Naive B cell (primary cell): ENCODE measurements at places on chromosomes 7 and 10.

DNA sequence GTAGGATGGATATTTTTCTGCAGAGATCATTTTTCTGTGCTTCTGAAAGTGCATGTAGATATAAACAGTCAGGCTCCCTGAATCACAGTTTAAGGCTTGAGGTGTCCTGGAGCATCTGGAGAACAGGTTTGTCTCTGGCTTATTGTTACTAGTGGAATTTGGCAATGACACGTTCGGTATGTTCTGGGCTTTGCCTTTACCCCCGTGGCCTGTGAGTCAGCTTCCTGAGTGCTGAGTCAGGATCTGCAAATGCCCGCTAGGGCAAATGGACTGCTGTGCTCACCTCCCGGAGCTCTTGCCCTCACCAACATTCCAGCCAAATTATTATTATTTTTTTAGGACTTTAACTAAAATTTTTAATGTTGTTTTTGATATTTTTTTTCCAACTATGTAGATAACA lies 192.5 kb upstream of the PRSS1 start:
- no peak for DNase-seq

DNA sequence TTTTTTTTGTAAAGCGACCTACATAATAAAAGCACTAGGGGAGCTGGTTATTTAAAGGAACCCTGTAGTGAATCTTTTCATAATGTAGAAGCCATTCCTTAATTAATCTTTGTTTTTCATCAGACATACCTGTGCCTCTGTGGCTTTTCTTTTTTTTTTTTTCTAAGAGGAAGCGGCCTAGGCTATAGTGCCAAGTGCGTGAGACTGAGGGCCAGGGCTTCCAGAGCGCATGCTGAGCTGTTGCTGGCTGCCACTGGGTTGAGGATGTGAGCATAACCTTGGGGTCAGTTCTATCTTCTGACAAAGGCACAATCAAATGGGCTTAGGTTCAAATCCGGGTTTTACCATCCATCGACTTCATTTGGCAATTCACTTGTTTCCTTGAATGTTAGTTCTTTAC lies 103.7 kb downstream of the NEUROD6 start:
- no peak for DNase-seq

- DNase-seq = no peak
These were observed 157.5 kb downstream of the CHN2 start for GRCh38 chr7:29352041-29352440.

DNA sequence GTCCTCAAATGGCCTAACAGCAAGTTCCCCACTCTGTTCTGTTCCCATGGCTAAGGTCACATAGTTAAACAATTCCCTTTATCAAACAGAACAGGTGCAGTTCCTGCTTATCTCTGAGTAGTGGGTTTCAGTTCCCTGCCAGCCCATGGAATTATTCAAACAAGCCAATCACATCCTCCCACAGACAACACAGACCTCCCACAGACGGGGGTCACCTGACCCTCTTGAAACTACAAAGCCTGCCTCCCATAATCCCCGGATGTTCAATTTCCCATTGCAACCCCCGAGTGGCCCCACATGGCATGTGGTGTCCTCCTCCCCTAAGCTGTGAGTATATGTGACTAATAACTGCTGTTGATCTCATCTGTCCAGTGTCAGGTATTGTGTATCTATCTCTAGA lies 64.1 kb downstream of the TMEM168 start:
- DNase-seq = no peak

- no peak for DNase-seq
These were observed 39.3 kb downstream of the C1GALT1 start for GRCh38 chr7:7221599-7222038.

DNA sequence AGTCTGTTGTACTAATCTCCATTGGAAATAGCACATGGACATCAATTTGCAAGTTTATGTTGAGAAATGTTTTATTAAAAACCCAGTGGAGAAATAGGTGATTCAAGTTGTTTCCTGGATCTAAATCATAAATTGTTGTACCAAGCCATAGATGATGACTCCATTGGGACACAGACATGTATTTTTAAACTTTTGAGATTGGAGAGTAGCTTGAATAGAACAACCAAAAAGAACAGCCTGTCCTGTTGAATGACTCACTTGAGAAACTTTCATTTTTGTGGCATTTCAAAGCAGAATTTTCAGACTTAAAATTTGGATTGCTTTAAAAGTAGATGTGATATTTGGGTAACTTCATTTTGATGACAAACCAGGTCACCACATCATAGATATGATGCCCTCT lies 197.5 kb downstream of the GPAM start:
- DNase-seq = no peak

GRCh38 chr7:48317360-48317759 lies 146.1 kb downstream of the ABCA13 start:
- no peak for DNase-seq

DNA sequence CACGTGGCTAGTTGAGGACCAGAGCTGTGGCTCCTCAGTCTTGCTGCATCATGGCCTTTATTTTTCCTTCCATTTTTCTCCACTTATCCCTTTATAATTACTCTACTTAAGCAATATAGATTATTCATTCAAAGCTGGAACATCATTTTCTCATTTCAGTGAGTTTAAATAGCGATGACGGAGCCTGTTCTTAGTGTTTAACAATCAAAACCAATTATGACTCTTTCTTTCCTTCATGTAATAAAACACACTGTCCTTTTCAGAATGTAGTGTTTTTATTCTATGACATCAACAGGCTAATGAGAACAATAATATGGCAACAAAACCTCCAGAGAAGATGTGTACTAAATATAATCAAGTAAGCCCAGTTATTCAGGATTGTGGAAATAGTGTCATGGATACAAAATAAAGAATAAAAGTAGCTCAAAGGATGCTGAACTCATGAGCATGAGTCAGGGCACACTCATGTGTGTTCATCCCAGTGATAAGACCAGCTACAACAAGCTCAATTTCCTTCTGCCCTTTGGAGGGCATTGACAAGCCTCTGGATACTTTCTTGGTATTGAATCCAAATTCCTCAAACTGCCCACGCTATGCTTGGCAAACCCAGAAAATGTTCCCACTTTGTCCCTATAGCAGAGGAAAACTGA lies 188.4 kb downstream of the CYP26A1 start:
- no peak for DNase-seq

- no peak for DNase-seq
These were observed 185.2 kb upstream of the ITGB1 start for GRCh38 chr10:33143160-33143728.

- no peak for DNase-seq
These were observed 64.9 kb upstream of the ADRB1 start for GRCh38 chr10:113978802-113979201.

GRCh38 chr7:153682628-153683027 lies 369.6 kb upstream of the DPP6 start:
- no peak for DNase-seq

DNA sequence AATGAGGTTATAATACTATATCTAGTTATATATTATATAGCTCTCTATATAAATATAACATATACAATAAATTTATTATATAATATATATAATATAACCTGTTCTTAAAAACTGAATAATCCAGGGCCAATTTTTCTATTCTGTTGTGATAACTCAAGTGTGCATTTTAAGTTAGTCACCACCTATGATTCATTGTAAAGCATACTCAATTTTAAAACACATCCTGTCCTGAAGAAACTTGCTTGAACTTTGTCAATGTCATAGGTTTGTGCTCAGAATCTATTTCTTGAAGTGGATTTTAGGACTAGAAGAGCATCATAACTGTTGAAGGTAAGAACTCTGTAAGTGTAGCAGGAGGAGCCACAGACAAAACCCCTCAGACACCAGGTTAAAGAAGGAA lies 1209.8 kb downstream of the REEP3 start:
- DNase-seq = no peak

GRCh38 chr7:41039386-41039953 lies 663.4 kb downstream of the INHBA start:
- no peak for DNase-seq

GRCh38 chr10:93074147-93074596 lies 479 bp downstream of the CYP26A1 start:
- DNase-seq = no peak

DNA sequence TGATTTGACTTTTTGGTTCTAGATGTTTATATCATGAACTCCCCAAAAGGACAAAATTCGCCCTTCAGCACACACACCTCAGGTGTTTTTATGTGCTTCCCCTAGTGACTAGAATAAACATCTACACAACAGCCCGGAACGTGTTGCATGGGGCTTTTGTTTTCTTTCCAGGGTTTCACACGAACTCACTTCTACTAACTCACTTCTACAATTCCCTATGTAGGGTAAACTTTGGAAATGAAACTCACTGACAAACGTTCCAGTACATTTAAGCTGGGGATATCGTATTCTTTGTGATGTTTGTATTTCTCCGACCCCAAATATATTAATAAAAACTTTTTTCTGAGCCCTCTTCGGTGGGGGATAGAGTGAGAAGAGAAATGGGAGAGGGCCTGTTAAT lies 1.4 kb downstream of the TRA2A start:
- peak; percentile 60 for DNase-seq

DNA sequence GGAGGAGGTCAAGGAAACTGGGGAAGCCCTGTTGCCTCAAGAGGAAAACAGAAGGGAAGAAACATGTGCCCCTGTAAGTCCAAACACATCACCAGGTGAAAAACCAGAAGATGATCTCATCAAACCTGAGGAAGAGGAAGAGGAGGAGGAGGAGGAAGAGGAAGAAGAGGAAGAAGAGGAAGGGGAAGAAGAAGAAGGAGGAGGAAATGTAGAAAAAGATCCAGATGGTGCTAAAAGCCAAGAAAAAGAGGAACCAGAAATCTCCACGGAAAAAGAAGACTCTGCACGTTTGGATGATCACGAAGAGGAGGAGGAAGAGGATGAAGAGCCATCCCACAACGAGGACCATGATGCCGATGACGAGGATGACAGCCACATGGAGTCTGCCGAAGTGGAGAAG lies 82.7 kb upstream of the SAMD8 start:
- no peak for DNase-seq

- DNase-seq = no peak
These were observed 82.8 kb downstream of the GLI3 start for GRCh38 chr7:42154173-42154572.

DNA sequence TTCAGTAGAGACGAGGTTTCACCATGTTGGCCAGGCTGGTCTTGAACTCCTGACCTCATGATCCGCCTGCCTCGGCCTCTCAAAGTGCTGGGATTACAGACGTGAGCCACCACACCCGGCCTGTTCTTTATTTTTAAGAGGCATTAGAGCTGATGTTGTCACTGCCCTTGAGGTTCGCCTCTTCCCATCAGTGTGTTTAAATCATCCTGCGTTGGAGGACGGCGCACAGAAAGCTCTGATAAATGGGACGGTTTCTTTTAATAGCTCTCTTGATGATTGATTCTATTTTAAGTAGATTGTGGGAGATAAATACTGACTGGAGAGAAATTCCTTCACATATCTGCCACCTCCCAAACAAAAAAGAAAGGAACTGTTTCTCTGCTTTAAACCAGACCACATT lies 29.0 kb downstream of the UPP1 start:
- DNase-seq = no peak

- no peak for DNase-seq
These were observed 6.5 kb downstream of the VPS41 start for GRCh38 chr7:38902449-38902848.

- no peak for DNase-seq
These were observed 81.1 kb upstream of the FZD1 start for GRCh38 chr7:91182819-91183764.

GRCh38 chr10:11782793-11783557 lies 40.2 kb upstream of the PROSER2 start:
- peak; percentile 24 for DNase-seq

GRCh38 chr10:130215151-130215930 lies 79.2 kb downstream of the GLRX3 start:
- no peak for DNase-seq

DNA sequence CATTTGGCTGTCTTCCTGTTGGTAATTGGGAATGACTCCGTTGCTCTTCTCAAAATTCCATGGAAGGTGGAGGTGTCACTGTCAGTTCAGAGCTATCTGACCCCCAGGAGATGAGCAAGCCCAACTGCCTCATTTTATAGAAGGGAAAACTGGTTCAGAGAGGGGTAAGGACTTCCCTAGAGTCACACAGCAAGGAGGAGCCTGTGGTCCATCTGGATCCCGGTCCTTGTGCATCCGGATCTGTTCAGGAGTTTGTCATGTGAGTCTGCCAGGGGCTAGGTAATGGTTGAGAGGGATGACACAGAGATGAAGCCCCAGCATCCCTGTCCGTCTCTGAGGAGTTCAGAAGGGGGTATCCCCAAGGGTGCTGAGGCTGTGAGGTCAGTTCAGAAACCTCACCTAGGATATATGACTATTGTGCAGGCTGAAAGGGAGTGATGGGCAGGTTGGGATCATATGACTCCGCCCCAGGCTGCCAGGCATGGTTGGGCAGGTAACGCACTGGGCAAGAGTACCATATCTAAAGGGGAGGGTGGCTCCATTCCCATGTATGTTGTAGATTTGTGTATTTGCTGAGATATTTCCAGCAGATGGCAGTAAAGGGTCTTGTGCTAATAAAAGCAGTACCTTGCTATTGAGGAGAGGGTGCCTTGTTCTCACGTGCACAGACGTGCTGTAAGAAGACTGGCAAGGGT lies 16.0 kb upstream of the SLC29A3 start:
- peak; percentile 31 for DNase-seq

GRCh38 chr10:105041956-105042355 lies 400.9 kb downstream of the SORCS3 start:
- no peak for DNase-seq

DNA sequence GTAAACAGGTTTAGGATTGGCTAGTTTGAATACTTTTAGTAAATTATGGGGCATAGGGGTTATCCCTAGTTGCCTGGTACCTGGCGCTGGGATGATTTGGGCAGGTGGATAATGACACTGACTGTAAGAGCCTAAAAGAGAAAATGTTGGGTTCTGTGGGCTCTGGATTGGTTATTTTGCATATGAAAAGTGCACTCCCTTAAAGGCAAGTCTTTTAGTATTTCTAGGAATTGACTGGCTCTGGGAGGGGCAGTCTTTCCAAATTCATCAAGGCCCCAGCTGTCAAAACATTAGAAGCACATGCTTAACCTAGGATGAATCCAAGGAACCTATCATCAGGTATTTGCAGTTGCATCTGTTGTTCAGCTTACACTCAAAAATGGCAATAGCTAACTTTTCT lies 454.6 kb upstream of the SORCS1 start:
- no peak for DNase-seq

DNA sequence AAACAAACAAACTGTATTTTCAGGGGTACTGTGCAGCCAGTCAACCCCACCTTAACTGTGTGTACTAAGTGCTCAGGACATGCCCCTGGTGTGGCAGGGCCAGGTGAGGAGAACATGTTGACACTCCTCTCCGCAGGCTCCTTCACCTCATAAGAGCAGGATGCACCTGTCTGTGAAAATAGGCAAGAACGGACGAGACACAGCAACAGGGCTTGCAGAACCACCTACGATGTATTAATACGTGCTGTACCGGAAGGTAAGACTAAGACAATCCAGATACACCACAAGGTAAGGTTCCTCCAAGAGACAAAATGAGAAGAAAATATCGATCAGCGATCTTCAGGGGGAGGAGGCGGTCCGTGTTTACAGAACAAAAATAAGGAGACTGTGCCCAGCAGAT lies 65.8 kb upstream of the CAMK2B start:
- DNase-seq = no peak

- DNase-seq = no peak
These were observed 124.4 kb upstream of the ZNF804B start for GRCh38 chr7:88635149-88635548.

GRCh38 chr7:150420987-150421674 lies 29.3 kb upstream of the GIMAP8 start:
- DNase-seq = peak; percentile 83

GRCh38 chr10:112471878-112472487 lies 25.0 kb downstream of the VTI1A start:
- DNase-seq = peak; percentile 13
